Stimulated activated CD8-positive, alpha-beta memory T cell treated with anti-CD3 and anti-CD28 coated beads, Interleukin-15, amount 100 ng/mL, for 4 hours (primary cell): ENCODE measurements at places on chromosomes 6 and 20.

DNA sequence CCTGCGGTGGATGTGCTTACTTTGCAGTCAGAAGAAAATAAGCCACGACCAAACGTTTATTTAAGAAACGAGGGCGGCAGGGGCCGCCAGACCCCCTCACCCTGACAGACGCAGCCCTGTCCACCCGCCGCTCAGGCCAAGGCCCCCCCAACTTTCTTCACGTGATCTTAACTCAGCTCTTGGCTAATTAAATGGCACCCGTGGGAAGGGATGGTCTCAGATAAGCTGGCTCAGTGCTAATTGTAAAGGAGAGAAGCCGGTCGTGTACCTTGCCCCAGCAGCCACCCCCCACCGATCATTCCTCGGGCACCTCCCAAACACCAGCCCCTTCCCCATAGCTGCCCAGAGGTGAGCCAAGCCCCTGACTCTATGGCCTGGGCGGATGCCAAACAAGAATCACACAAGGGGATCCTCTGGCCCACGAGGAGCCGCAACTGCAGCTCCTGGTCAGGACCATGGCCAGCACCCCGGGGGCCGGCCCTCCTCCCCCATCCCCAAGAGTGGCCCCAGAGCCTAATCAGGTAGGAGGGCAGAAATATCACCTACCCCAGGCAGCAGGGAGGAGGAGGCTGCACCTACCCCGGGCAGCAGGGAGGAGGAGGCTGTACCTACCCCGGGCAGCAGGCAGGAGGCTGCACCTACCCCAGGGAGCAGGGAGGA lies 11.2 kb downstream of the KCNQ2 start:
- DNase-seq, result no peak

GRCh38 chr6:78607189-78607588 lies 260.2 kb upstream of the IRAK1BP1 start:
- no peak for DNase-seq

DNA sequence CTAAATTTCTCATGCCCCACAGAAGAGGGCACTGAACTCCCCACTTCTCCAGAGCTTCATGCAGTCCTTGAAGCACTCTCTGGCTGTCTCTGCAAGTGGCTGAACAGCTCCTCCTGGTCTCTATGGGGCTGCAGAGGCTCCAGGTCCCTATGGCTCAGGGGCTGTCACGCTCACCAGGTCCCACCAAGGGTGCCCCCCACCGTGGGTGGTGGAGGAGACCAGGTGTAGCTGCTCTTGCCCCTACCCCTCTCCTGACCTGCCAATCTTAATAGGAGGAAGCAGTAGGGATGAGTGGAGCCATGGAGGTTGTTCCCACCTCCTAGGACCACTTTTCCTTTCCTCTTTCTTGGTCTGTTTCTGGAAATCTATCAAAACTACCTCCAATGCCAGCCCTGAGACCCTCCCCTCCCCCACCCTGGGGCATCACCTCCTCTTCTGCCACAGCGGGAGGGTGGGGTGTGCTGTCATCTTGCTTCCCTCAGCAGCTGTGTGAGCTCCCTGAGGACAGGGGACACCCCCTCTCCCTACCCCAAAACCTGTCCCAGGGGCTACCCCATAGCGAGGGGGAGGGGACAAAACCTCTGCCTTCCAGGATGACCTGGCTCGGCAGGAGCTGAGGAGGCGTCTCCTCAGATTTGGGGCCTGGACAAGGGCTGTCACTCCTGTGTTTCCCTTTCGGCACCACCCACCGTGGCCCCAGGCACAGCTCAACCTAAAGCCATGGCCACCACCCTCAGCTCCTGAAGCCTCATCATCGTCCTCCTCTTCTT lies 12.0 kb upstream of the RAET1E start:
- DNase-seq, result no peak

GRCh38 chr6:128131566-128131965 lies 230.7 kb upstream of the THEMIS start:
- no peak for DNase-seq

DNA sequence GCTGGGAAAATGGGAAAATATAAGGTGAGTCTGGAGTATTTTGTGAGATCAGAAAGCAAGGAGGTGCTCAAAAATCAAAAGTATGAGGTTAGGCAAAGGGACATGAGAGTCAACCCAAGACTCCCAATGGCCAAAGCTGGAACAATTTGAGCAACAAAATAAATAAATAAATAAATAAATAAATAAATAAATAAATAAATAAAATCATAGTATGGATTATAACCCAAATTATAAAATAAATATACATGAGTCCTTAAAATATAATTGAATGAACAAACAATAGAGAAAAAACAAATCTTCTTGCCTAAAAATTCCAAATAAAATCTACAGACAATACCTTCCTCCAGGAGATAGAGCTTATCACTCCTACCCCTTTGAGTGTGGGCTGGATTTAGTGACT lies 69.5 kb downstream of the UBE3D start:
- DNase-seq, result no peak

DNA sequence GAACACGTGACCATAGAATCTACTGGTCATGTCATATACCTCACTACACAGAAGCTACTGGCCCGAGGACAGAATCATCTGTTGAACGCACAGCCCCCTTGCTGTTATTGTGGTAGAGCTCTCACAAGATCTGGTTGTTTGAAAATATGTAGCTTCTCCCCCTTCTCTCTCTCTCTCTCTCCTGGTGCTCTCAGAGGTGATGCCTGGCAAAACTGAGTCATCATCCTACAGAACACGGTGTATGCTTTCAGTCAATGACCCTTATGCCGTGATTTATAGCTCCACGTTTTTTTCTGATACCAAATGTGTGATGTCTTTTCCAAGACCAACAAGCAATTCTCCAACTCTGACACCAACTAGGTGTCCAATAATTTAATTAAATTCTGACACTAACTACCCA lies 13.0 kb upstream of the RBM24 start:
- no peak for DNase-seq

GRCh38 chr20:50191544-50192363 lies 1.1 kb downstream of the CEBPB start:
- peak; percentile 42 for DNase-seq

GRCh38 chr6:159490298-159490937 lies 202.6 kb downstream of the SOD2 start:
- DNase-seq, result no peak

GRCh38 chr6:56475736-56476457 lies 166.8 kb downstream of the DST start:
- DNase-seq, result no peak

DNA sequence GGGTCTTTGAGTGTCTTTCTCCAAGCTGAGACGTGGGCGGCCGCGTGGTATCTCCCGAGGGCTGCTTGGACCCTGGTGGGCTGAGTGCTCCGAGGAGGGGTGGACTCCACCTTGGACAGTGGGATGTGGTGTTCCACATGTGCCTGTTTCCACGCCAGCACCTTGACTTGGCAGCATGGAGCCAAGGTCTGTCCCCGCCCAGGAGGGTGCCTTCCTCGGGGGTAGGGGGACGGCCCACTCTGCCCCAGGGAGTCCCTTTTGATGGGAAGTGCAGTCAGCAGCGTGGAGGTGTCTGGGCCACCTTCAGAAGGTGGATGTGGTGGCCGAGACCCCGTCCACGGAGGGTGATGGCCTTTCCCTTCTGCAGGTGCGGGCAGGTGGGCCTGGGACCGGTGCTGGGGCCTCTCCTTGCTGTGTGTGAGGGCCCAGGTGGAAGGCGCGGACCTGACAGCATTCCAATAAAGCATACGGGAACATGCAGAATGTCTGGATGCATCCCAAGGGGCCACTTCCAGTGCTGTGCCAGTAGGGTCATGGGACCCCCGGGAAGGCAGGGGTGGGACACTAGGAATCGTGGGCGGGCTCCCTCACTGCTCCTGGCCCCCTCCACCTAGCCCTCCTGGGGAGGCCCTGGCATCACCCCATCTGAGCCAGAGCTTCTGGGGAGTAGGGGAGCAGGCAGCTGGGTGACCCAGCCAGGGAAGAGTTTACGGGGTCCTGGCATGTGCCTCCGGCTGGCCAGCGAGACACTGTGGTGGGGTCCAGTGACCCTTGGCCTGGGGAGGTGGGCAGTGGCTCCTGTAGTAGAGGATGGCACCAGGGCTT lies 3.5 kb upstream of the COL20A1 start:
- no peak for DNase-seq

DNA sequence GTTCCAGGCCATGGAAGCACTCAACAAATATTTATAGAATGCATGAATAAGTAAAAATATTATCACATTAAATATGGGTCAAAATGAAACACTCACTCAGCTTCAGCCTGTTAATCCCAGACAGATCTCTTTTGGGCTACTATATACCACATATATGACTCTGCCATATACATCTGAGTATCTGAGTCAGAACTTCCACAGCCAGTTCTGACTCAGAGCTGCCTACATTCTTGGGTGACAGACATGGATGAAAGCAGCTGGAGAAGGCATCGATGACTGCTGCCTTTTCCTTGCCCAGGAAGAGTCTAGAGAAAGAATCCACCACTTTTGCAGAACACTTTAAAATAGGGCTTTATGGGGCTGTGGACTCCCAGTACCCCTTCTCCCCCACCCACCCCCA lies 11.5 kb upstream of the PDYN start:
- DNase-seq, result no peak

DNA sequence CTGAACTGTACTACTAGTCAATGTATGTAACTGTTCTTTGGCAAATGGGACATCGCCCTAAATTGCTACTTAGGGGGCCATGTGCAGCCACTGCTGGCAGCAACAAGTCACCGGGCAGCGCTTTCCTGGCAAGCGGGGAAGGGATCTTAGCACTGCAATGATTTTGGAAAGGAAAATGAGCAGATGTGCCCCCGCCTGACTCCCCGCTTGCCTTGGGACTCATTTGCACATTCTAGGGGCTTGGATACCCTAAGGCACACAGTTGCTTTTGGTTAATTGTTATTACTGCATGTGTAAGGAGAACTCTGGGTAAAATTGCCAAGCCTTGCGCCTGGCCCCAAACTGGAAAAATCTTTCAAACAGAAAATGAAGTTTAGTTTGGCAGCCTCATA lies 32.2 kb downstream of the CD83 start:
- no peak for DNase-seq

DNA sequence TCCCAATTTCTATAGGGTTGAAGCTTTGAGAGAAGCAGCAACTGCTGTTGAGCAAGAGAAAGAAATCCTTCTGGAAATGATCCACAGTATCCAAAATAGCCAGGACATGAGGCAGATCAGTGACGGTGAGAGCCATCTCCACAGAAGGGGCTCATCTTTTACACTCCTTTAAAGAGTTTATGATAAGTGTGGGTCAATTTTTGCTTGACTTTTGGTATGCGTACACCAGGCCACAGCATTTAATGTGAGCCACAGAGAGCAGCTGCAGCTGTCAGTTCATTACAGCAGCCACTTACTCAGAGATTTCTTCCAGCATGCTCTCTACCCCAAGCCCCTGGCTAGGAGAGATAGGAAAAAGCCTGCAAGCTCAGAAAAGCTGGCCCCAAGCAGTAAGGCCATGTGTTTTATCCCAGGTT lies 9.9 kb downstream of the BAG2 start:
- DNase-seq, result no peak
